ENCODE measurements at places on chromosomes 3 and 15. TPM values are rescaled to one million over a fixed set of nuclear protein-coding genes. Genes with fewer than 3 reads are reported as not detected.
A peak's percentile ranks its signal among the peaks of the same experiment; 100 is the strongest.

IGDCC3 gene
- total RNA-seq = not detected

- no peaks in the 10 kb centered on the region for H3K27me3 ChIP-seq
- H3K27ac ChIP-seq = no peak overlapping the region
- H3K36me3 ChIP-seq = no peaks in the 10 kb centered on the region
- no peak overlapping the region for H3K4me3 ChIP-seq
These were observed 205.6 kb upstream of the GRM7 start for GRCh38 chr3:6655275-6655674.

GRCh38 chr3:53802256-53802880 is 43.9 kb downstream of the CHDH start:
- peaks cover 7% of the 10 kb centered on the region for H3K27me3 ChIP-seq
- no peak overlapping the region for H3K4me3 ChIP-seq
- H3K36me3 ChIP-seq = no peaks in the 10 kb centered on the region
- no peak for DNase-seq
- no peaks in the 10 kb centered on the region for H3K4me1 ChIP-seq

DNA sequence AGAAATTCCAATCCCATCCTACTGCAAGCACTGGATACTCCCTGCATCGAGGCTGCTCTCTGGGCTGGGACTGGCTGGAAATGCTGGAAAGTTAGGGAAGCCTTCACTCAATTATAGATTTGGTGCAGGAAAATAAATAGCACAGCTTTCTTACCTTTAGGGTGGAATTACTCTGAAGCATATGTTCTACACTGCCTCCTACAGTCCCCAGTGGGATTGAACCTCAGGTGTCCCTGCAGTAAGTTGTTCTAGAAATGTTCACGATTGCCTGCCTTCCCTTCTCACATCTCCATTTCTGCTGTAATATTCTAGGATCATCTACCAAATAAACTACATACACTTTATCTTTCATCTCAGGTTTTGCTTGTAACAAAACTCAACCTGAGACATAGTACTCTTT is 536.7 kb upstream of the LMCD1 start:
- H3K27me3 ChIP-seq = no peaks in the 10 kb centered on the region
- no peaks in the 10 kb centered on the region for H3K4me1 ChIP-seq
- no peak overlapping the region for H3K27ac ChIP-seq
- no peak for DNase-seq

CCDC54 gene
- not detected for total RNA-seq

DNA sequence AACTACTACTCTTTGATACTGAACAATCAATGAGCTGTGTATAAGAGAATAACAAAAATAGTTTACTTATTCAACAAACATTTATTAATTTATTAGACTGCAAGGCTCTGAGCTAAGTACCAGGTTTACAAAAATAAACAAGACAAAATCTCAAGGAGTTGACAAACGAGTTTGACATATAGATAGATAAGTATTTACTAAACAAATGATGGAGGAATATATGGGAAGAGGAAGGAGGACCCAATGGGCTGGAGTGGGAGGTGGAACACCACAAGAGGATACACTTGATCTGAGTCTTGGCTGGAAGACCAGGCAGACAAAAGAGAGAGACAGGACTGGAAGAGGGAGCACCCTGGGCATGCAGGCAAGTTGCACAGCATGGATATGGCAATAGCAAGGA is 47.5 kb upstream of the FSIP1 start:
- no peaks in the 10 kb centered on the region for H3K36me3 ChIP-seq
- H3K4me3 ChIP-seq = no peak overlapping the region
- H3K4me1 ChIP-seq = no peaks in the 10 kb centered on the region
- peaks cover 53% of the 10 kb centered on the region for H3K27me3 ChIP-seq
- no peak for DNase-seq

- no peak overlapping the region for H3K27ac ChIP-seq
- H3K27me3 ChIP-seq = no peaks in the 10 kb centered on the region
- no peak for DNase-seq
- peaks cover 26% of the 10 kb centered on the region for H3K36me3 ChIP-seq
- no peak overlapping the region for H3K4me3 ChIP-seq
- no peaks in the 10 kb centered on the region for H3K4me1 ChIP-seq
These were observed 15.3 kb downstream of the ANKRD28 start for GRCh38 chr3:15782429-15782828.

- H3K27me3 ChIP-seq = peaks cover 3% of the 10 kb centered on the region
- H3K36me3 ChIP-seq = no peaks in the 10 kb centered on the region
- peak overlapping the region; percentile 76 for H3K27ac ChIP-seq
- H3K4me3 ChIP-seq = no peak overlapping the region
- no peak for DNase-seq
- peaks cover 9% of the 10 kb centered on the region for H3K4me1 ChIP-seq
These were observed 52.7 kb upstream of the SPATA12 start for GRCh38 chr3:57007521-57008460.

DNA sequence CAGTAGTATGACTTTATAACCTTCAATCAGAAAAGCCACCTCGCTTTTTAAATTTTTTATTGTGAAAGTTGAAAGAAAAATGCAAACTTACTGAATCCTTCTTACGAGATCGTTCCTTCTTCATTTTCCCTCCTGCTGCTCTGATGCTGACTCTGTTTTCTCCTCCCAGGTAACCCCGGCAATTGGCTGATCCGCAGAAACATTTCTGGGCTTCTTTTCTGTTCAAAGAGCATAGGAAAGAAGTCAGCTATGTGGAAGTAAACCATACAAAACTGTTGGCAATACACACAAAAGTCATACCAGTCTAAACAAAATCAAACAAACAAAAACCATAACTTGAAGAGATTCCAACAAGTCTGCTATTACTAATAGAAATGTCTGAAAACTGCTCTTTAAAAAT is 66.0 kb downstream of the SETD2 start:
- peaks cover 30% of the 10 kb centered on the region for H3K36me3 ChIP-seq
- H3K4me3 ChIP-seq = no peak overlapping the region
- H3K4me1 ChIP-seq = no peaks in the 10 kb centered on the region
- DNase-seq = no peak
- no peak overlapping the region for H3K27ac ChIP-seq

DNA sequence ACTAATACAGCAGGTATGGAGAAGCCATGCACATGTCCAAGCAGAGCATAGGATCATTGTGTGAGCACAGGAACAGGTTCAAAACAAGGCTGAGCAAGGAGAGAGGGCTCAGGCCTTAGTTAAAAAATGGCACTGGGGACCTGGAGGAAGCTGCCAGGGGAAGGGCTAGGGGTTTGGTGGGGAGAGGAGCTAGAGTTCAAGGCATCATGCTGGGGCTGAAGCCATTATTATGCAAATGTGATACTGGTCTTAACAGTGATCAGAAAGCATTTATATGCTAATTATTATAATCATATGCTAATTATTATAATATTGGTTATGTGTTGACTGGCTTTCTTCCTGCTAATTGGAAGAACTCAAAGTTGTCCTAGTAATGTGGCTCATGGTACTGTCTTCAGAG is 546.0 kb upstream of the CFAP20DC start:
- H3K27me3 ChIP-seq = peaks cover 3% of the 10 kb centered on the region
- no peaks in the 10 kb centered on the region for H3K4me1 ChIP-seq
- no peak overlapping the region for H3K27ac ChIP-seq
- no peak overlapping the region for H3K4me3 ChIP-seq
- no peak for DNase-seq

DNA sequence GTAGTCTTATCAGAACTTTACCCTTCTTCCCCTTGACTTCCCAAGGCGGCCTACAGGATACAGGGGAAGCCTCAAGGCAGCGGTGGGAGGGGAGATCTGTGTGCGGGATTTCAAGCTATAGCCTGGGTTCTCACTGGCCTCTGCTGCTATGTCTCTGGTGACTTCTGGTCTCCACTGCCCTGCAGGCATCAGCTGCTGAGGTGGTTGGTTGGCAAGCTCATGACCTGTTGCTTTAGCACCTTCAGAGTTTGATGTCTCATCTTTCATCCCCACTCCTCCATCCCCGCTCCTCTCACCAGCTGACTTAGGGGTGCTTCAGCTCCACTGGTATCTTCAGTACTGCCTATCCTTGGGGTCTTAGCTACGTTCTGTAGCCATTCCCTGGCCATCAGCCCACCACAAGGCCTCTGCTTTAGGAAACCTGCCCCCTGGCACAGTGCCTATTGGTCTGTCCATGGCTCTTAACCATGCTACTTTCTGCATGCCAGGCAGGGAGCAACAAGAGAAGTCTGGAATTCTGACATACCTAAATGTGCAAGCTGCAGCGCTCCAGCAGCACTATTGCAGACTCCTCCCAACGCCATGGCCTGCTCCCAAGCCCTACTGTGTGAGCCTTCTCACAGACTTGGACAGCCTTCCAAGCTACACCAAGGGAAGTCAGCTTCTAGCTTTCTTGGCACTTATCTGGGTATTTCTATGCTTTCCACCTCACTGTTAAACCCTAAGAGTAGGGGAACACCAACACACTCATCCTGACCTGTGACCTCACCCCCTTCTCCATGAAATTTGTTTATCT is 1.8 kb upstream of the YEATS2 start:
- H3K4me1 ChIP-seq = peaks cover 28% of the 10 kb centered on the region
- H3K27me3 ChIP-seq = no peaks in the 10 kb centered on the region
- no peak overlapping the region for H3K4me3 ChIP-seq

GRCh38 chr15:79442911-79443310 is 10.8 kb downstream of the MINAR1 start:
- no peaks in the 10 kb centered on the region for H3K27me3 ChIP-seq
- no peak for DNase-seq
- no peaks in the 10 kb centered on the region for H3K4me1 ChIP-seq
- H3K4me3 ChIP-seq = no peak overlapping the region
- H3K27ac ChIP-seq = no peak overlapping the region

- H3K27me3 ChIP-seq = no peaks in the 10 kb centered on the region
- peaks cover 24% of the 10 kb centered on the region for H3K36me3 ChIP-seq
- H3K4me1 ChIP-seq = peaks cover 47% of the 10 kb centered on the region
These were observed 524 bp upstream of the TOPBP1 start for GRCh38 chr3:133662278-133662651.

DNA sequence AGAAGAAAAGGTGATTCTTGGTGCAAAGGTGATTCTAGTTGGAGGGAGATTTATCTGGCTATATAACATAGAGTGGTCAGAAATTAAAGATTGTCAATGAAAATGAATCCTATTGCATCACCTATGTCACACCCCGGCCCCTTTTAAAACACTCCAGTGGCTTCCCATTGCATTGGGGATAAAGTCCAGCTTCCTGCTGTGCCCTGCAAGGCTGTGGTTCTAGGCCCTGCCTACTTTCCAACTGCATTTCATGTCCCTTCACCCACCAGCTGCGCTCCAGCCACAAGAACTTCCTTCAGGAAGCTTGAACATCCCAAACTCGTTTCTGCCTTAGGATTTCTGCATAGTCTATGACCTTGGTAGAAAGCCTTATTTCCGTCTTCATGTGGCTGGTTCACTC is 118.7 kb upstream of the UMPS start:
- no peaks in the 10 kb centered on the region for H3K4me1 ChIP-seq
- no peaks in the 10 kb centered on the region for H3K36me3 ChIP-seq

GRCh38 chr15:57785959-57786358 is 79.4 kb downstream of the POLR2M start:
- H3K27me3 ChIP-seq = peaks cover 10% of the 10 kb centered on the region
- DNase-seq = no peak
- H3K4me3 ChIP-seq = no peak overlapping the region
- no peak overlapping the region for H3K27ac ChIP-seq
- H3K36me3 ChIP-seq = no peaks in the 10 kb centered on the region

SPINK8 gene
- total RNA-seq = not detected

GRCh38 chr3:162764808-162765071 is 1268.1 kb downstream of the OTOL1 start:
- no peaks in the 10 kb centered on the region for H3K36me3 ChIP-seq
- no peaks in the 10 kb centered on the region for H3K27me3 ChIP-seq
- H3K27ac ChIP-seq = no peak overlapping the region
- no peak for DNase-seq

PLCL2 gene
- total RNA-seq = 48.8 TPM

DNA sequence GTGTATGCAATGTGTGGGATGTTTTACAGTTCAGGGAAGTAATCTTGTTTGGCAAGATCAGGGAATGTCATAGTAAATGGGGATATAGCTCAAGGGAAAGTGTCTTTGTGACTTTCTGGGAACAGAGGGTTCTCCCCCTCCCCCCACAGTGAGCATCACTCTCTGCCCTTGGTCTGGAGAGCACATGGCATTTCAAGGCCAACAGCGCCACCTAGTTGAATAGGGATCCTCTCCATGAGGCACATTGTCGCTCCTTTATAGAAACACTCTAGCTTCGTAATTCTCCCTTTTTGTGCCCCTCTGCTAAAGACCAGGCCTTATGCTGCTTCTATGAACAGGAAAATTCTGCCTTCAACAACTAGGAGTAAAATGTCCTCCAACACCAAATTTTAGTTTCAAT is 37.1 kb upstream of the ARNT2 start:
- H3K27me3 ChIP-seq = no peaks in the 10 kb centered on the region
- DNase-seq = no peak
- H3K27ac ChIP-seq = no peak overlapping the region
- no peaks in the 10 kb centered on the region for H3K36me3 ChIP-seq

RMDN3 gene
- total RNA-seq = 26.0 TPM

GRCh38 chr15:62512904-62513303 is 347.8 kb upstream of the C2CD4B start:
- H3K27ac ChIP-seq = no peak overlapping the region
- peaks cover 29% of the 10 kb centered on the region for H3K27me3 ChIP-seq
- DNase-seq = no peak
- H3K4me1 ChIP-seq = no peaks in the 10 kb centered on the region
- H3K36me3 ChIP-seq = no peaks in the 10 kb centered on the region

Measured in activated CD4-positive, alpha-beta T cell treated with anti-CD3 and anti-CD28 coated beads, Interleukin-2, amount 10 ng/mL, durations not matched to agents 7 days and 5 days (primary cell).